Esophagus mucosa (tissue), 1 donor: ENCODE measurements at places on chromosomes 1 and 21. TPM values are rescaled to one million over a fixed set of nuclear protein-coding genes. Genes with fewer than 3 reads are reported as not detected.

Gene TRIM67
- not detected for total RNA-seq

Gene DCST1
- total RNA-seq, result 0.32 TPM

Gene OR10Z1
- total RNA-seq, result not detected

Gene HSD3B2
- total RNA-seq, result 0.32 TPM

Gene GRHL3
- total RNA-seq, result 177 TPM
